Right cardiac atrium (tissue), 5 donors: ENCODE measurements at places on chromosomes 13 and 19. TPM values are rescaled to one million over a fixed set of nuclear protein-coding genes. Genes with fewer than 3 reads are reported as not detected.

Gene SLC5A5
- total RNA-seq = not detected

Gene PSG4
- total RNA-seq = not detected

- DNase-seq = peak; percentile 96
Measured at GRCh38 chr19:5803752-5804515, 933 bp upstream of the NRTN start.

DNA sequence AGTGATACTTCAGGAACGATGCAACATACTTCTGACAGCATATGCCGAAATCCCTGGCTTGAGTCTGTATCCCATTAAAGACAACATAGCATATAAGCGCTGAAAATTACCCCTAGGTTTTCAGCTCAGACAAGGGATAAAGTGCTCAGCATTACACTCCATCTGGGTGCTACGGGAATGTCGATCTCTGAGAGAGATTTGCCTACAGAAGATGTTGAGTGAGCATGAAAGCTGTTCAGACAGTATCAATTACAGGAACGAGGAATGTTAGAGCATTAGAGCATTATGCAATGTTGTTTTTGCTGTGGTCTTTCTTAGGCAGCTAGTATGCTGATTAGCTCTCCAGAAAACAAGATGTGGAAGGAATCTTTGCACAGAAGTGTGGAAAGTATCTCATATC is 484.5 kb downstream of the LIG4 start:
- DNase-seq = no peak

DNA sequence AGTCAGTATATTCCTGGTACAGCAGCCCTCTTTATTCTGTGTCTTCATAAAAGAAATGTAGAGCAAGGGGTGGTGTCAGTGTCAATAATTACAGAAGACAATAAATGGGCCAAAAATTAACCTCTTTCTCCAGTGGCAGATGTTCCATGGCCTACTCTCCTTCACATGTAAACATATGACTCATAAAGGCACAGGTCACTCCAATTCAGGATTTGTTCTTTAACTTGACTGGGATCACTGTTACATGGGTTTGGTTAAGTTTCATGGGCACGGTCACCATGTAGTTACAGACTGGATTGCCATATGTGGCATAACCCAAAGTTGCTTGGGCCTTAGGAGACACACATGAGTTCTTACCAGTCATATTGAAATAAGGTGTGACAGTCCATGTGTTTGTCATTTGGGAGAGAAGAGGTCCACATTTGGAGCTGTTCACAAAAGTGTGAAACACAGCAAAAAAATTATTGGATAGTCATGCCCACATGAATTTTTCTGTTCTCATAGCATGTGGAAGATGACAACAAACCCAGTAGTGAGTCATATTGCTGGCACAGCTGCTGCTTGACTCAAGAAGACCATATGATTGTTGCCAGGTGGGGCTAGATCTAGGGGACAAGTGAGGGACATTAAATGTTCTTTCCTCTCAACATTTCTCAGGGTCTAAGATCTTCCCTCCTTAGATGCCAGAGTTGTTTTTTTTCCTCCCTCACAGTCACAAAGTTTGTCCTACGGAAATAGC is 68.1 kb upstream of the HTR2A start:
- no peak for DNase-seq

- DNase-seq = peak; percentile 38
Measured at GRCh38 chr13:36998624-36999041, 507 bp downstream of the ALG5 start.

DNA sequence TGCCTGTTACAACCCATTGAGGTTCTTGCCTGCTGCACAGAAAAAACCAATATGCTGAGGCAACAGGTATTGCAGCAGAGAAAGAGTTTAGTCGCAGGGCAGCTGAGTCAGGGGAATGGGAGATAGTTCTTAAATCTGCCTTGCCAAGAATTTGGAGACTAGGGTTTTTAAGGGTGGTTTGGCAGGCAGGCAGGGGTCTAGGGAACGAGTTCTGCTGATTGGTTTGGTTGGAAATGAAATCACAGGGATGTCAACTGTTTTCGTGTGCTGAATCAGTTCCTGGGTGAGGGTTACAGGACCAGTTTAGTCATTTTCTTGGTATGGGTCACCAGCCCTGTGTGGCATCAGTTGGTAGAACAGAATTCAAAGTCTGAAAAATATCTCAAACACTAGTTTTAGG is 36.6 kb downstream of the PDS5B start:
- DNase-seq = no peak

- peak; percentile 70 for DNase-seq
Measured at GRCh38 chr19:524062-524674, 7.4 kb upstream of the CDC34 start.

GRCh38 chr13:97386801-97387484 is 47.0 kb upstream of the RAP2A start:
- peak; percentile 48 for DNase-seq
